ENCODE measurements at places on chromosomes 11 and 22. TPM values are rescaled to one million over a fixed set of nuclear protein-coding genes. Genes with fewer than 3 reads are reported as not detected.

DNA sequence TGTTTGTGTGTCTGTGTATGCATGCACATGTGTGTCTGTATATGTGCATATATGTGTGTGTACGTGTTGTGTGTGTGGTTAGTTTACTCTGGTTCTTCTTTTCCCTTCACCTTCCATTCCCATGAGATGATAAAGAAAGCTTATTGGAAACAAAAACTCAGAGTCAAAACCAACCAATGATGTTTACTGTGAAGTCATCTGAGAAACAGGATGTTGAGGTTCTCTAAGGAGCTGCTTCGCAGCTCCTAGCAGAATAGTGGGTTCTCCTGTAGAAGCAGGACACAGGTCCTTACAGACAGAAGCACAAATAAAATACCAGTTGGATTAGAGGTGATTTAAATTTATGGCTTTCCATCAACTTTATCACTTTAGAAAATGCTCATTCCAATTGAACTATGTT lies 256.1 kb upstream of the PLET1 start:
- no peak for DNase-seq

GRCh38 chr22:30821863-30822215 lies 127.2 kb downstream of the OSBP2 start:
- DNase-seq = no peak

DNA sequence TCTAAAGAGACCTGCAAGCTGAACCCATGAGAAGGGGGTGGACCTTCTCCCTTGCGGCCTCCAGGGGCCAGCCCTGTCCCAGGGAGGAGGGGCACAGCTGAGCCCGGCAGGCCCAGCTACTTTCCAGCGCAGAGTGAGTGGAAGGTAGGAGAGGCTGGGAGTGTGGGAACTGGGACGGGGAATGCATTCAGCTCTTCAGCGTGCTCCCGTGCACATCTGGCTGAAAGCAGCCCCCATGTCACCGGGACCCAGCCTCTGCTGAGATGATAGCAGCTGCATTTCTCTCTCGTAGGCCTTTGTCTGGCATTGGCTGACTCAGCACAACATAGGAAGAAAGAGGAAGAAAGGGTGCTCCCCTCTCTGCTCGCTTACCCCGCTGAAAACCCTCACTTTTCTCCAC lies 951.5 kb downstream of the TBC1D22A start:
- no peak for DNase-seq

GRCh38 chr22:41919357-41920224 lies 4.7 kb upstream of the SHISA8 start:
- DNase-seq = peak; percentile 78

DNA sequence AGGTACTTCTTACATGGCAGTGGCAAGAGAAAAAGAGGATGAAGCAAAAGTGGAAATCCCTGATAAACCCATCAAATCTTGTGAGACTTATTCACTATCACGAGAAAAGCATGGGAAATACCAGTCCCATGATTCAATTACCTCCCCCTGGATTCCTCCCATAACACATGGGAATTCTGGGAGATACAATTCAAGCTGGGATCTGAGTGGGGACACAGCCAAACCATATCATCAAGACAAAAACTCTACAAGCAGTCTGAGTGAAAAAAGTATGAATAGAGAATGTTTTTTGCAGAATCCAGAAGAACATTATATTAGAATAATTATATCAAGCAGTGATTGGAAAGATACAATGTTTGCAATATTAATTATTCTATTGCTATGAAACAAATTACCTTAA lies 893.7 kb downstream of the FAM181B start:
- DNase-seq = no peak

DNA sequence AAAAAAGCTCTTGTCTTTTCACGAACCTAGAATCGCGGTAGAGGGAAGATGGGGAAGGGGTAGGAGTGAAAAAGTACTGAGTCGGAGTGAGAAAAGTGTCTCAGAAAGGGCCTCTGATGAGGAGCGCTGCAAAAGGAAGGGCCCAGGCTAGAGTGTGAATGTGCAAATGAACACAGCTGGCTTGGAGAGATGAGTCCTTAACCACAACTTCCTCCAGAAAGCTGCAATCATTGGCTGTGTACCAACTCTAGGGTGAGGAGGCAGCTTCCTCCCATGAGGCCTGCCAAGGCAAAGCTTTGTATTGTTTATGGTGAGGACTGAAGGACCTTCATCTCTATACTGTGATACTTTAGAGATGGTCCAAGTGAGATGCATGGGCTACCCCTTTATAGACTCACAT lies 566.9 kb upstream of the ANO5 start:
- no peak for DNase-seq

DNA sequence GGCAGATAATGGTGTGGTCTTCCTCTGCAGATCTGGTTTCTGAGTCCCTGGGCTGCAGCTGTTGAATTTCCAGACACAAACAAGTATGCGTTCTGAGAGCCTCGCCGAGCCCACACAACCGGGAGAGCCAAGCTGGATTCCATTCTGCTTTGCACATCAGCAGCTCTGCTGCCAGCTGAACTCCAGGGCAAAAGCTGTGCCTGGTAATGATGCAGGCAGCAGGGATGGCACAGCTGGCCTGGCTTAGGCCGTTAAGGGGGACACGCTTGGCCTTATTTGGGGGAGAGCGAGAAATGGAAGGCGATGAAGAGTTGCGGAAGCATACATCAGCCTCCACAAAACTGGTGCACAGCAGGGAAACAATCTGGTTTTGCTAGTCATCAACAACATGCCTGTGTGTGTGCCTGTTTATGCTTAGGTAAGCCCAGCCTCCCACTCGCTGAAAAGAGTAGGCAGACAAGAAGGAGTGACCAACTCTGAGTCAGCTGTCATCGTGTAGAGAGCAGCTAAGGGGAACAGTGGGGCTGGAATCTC lies 25.1 kb downstream of the ADAMTS8 start:
- DNase-seq = peak; percentile 49

GRCh38 chr11:18321578-18321968 lies 367 bp downstream of the HPS5 start:
- DNase-seq = no peak

DNA sequence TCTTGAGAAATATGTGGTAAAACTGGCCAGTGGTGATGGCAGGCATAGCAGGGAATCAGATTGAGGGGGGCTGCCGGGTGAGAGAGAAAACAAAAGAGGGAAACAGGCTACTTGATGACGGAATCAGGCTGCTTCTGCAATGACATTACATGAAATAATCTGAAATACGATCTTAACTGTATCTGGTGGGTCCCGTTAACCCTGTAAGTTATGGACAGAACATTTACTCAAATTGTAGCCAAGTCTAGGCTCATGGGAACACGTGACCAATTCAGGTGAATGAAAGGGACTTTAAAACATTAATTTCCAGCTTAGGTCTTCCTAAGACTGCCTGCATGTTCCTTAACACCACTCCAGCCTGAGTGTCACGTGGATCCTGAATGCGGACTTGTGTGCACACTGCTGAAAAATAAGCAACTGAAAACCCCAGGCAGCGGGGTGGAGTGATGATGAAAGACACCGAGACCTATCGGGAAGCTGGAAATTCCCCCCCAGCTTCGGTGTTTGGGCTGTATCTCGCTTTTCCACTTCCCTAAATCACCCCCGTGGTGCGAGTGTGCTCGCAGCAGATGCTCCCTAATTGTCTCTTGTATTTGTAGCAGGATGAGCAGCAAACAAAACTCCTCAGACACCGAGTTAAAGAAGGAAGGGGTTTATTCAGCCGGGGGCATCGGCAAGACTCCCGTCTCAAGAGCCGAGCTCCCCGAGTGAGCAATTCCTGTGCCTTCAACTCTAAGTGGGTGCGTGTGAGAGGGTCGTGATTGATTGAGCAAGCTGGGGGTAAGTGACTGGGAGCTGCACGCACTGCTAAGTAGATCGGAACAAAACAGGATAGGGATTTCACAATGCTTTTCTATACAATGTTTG lies 145.0 kb upstream of the GRK3 start:
- DNase-seq = no peak

GRCh38 chr22:49677495-49677889 lies 150.2 kb downstream of the BRD1 start:
- no peak for DNase-seq

- DNase-seq = no peak
Observed at GRCh38 chr11:126194121-126194543, 17.3 kb downstream of the RPUSD4 start.

DNA sequence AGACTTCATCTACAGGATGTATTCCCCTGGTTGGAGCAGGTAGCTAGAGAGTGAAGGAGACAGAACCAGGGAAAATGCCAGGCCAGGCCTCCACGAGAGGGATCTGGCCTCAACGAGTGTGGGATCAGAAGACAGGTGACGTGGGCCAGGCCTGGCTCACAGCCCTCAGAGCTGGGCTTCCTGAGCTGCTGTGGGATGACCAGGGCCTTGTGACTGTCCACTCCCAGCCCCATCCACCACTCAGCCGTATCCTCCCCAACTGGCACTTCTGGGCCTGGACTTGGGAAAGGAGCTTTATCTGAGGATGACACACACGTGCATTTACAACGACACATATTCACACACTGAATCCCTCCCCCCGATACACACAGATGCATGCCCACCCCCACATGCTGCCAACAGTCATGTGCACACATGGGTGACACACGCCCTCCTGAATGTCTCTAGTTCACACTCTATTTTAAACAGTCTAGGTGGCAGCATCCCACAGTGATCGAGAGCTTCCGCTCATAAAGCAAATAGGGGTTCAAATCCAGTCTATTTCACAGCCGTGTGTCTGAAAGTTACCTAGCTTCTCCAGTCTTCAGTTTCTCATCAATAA lies 93.1 kb downstream of the TP53I11 start:
- DNase-seq = no peak

- peak; percentile 59 for DNase-seq
Observed at GRCh38 chr22:44086271-44087088, 62.4 kb downstream of the PARVB start.

- no peak for DNase-seq
Observed at GRCh38 chr11:47716692-47717091, 1.5 kb upstream of the AGBL2 start.

DNA sequence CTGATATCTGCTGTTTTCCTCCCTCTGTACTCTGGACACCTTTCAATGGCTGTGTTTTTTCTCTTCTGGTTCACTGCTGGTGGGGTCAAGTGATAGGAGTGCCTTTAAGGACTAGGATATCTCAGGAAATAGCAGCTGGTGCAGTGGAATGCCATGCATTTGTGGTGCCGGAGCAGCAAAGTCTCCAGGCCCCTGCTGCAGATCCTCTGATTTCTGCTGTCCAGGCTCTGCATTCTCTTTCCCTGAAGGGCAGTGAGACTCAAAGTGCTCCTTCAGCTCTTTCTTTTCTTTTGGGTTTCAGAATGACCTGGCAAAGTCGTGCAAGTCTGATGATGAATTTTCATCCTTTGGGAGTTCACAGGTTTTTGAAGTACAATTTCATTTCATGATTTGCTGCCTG lies 774.3 kb downstream of the FAM181B start:
- DNase-seq = no peak

DNA sequence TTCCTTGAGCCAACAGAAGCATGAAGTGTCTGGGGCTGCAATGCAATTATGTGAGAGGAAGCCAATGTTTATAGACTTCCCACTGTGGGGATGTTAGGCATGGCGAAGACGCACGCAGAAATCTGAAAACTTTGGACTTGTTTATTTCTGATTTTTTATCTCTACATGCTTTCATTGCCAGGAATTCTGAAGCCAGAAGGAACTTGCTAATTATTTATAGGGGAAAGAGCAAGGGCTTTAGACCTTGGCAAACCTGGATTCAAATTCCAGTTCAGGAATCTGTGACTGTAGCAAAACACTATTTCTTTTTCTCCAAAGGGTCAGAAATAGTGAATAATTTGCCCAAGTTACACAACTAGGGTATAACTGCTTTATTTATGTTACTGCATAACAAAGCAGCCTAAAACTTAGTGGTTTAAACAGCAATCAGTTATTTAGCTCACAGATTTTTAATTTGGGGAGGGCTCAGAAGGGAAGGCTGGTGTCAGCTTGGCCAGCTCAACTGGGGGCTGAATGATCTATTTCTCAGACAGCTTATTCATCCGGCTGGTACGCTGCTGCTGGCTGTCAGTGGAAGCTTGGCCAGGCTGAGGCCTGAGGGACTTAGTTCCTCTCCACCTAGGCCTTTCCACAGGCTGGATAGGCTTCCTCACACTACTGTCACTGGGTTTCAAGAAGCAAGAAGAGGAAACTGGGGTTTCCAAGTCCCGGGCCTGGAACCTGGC lies 1.9 kb upstream of the OR6Q1 start:
- DNase-seq = no peak

GRCh38 chr11:36271794-36272407 lies 17.3 kb downstream of the COMMD9 start:
- DNase-seq = no peak

- no peak for DNase-seq
Observed at GRCh38 chr22:19446603-19447329, 745 bp downstream of the C22orf39 start.

GRCh38 chr11:124193221-124194010 lies 10.3 kb downstream of the OR10D3 start:
- no peak for DNase-seq

GRCh38 chr11:122832721-122833470 lies 5.4 kb upstream of the CRTAM start:
- DNase-seq = no peak

DNA sequence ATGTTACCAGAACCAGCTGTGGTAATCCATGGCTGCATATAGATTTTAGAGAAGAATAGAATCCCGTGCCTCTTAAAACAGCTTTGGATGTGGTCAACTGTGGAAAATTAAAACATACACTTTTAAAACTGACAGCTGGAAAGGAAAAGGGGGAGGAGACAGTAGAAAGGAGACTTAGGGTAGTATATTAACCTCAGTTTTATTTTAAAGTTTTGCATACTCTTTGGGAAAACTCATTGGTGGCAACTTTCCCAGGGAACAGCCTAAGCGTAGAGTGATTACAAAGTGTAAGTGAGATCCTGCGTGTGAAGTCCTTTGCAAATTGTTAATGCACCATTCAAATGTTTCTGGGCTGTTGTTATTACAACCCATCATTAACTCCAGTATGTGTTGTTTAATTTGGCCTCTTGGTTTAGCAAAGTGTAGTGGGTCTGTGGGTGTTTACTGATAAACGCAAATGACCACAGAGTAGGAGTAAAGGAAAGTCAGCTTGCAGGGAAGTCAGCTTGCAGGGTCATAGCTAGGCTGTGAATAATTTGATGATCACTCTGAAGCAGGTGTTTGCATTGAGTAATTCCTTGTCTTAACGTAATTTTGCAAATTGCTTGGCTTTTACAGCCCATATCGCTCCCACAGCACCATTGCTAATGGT lies 88.0 kb upstream of the DBX1 start:
- DNase-seq = no peak

APOL5 gene
- polyA plus RNA-seq = 0.15 TPM

LRRN4CL gene
- polyA plus RNA-seq = 1.8 TPM

MUC5AC gene
- polyA plus RNA-seq = not detected

SYT13 gene
- 0.05 TPM for polyA plus RNA-seq

OR52A1 gene
- polyA plus RNA-seq = not detected

PHF21A gene
- 20.3 TPM for polyA plus RNA-seq

ASRGL1 gene
- polyA plus RNA-seq = 5.5 TPM

ELMOD1 gene
- polyA plus RNA-seq = 1.4 TPM

CASP5 gene
- 0.05 TPM for polyA plus RNA-seq

DGAT2 gene
- 3.0 TPM for polyA plus RNA-seq

OR52I2 gene
- not detected for polyA plus RNA-seq

AGBL2 gene
- polyA plus RNA-seq = 0.04 TPM

CARD10 gene
- polyA plus RNA-seq = 2.9 TPM

EHBP1L1 gene
- 177 TPM for polyA plus RNA-seq

ARHGAP20 gene
- polyA plus RNA-seq = 1.1 TPM

ANGPTL5 gene
- polyA plus RNA-seq = 0.17 TPM

Measured in psoas muscle (tissue), 8 donors.